ENCODE measurements at places on chromosomes 11 and 22.

DNA sequence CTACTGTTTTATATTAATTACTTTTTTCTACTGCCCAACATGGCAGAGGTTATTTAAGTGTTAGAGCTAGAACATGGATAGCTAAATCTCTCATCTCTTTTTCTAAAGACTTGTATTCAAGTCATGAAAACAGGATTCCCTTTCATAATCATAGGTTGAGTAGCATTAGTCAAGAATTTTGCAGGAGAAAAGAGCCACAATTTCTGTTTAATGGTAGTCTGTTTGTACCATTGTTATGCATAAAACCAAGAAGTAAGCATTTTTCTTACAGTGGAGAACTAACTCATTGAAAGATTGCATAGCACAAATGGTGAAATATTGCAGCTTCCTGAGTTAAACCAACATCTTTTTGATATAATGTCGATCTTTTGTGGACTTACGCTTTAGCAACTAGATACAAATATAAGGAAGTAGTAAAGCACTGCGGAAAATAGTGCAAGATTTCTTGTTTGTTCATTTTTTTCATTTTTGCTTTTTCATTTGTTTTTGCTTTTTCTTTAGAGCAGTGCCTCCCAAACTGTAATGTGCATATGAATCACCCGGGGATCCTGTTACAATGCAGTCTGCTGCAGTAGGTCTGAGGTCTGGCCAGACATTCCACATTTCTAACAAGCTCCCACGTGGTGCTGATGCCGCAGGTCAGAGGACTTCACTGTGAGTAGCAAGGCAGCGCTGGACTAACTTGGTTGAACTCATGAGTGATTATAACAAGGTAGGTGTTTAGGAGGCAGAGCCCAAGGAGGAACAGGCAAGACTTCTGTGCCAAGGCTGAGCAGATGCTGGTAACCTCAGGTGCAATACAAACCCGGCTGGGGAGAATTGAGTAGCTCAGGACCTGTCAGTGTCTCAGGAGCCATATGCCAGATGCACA lies 4.6 kb downstream of the ETS1 start:
- DNase-seq = peak; percentile 93

GRCh38 chr11:2513441-2513840 lies 68.6 kb downstream of the KCNQ1 start:
- no peak for DNase-seq

DNA sequence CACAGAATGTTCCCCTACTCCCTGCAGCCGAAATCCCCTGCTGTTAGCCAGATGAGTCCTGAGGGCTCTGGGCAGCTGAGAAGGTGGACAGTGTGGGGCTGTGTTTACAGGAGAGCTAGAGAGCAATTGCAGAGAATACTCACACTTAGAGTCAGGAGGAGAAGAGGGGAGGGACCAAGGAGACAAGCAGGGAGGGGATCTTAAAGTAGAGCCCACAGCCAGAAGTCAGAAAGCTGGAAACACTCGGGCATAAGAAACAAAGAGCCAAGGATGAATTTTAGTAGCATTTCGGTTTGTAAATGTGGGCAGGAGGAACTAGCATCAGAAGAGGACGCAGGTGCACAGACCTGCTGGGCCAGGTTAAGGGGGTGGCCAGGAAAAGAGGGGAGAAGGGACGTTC lies 1435.9 kb downstream of the BRD1 start:
- DNase-seq = no peak

- DNase-seq = no peak
These were observed 12.4 kb upstream of the ST3GAL4 start for GRCh38 chr11:126343051-126343450.

GRCh38 chr11:26805001-26805400 lies 83.1 kb upstream of the SLC5A12 start:
- no peak for DNase-seq

DNA sequence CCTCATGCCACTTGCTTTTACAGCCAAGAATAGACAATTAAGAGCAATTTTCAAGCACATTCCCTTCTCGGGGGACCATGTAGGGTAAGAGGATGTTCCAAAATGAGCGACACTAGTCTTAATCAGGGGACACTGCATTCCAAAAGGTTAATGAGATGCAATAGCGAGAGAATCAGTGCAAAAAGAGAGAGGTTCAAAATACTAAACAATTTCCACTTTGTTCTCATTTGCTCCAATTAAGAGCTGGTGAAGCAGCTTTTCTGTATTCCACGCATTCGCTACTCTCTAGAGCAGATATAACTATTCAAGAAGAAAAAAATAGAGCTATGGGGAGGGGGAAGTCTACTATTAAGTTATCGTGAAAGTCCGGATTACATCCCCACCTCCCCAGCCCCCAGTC lies 811 bp downstream of the LRRC4C start:
- DNase-seq = no peak

DNA sequence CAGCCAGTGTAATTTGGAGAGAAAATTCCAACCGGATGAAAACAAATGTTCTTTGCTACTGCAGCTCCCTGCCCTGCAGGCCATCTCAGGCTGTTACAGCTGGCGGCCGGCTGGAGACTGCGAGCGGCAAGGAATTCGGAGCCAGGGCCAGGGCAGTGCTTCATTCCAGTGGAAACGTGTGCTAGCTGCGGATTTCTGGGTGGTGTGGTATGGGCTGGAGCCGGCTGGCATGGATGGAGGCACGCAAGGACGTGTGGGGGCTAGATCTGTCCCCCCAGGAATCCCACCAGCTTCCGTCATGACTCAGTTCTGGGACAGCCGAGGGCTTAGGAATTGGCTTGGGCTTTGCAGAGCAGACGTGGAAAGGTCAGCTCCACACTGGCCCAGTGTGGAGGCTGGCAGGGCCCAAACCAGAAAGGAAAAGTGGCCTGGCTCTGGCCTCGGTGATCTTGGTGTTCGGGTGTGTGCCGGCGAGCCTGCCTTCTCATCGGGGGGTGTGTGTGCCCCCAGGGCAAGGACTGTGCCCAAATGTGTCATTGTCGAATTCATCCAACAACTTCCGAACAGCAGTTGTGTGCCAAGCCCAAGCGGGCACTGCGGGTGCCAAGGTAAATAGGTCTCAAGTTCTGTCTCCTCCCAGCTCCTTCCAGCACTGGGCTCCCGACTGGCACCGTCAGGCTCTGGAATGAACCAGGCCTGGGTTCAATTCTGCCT lies 48.1 kb upstream of the SHISAL1 start:
- DNase-seq = peak; percentile 67

- no peak for DNase-seq
These were observed 12.2 kb upstream of the RPS3 start for GRCh38 chr11:75386942-75387630.

DNA sequence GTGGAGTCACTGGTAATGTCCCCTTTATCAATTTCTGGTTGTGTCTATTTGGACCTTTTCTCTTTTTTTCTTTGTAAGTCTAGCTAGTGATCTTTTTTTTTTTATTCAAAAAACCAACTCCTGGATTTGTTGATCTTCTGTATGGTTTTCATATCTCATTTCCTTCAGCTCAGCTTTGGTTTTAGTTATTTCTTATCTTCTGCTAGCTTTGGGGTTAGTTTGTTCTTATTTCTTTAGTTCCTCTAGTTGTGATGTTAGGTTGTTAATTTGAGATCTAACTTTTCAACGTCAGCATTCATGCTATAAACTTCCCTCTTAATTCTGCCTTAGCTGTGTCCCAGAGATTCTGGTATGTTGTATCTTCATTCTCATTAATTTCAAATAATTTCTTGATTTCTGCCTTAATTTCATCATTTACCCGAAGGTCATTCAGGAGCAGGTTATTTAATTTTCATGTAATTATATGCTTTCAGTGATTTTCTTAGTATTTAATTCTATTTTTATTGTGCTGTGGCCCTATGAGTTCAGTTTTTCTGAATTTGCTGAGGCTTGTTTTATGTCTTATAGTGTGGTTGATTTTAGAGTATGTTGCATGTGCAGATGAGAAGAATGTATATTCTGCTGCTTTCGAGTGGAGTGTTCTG lies 29.0 kb downstream of the PI4KA start:
- no peak for DNase-seq

GRCh38 chr22:25497181-25497641 lies 67.3 kb upstream of the GRK3 start:
- peak; percentile 49 for DNase-seq

GRCh38 chr11:34277171-34277570 lies 80.6 kb downstream of the ABTB2 start:
- DNase-seq = no peak

GRCh38 chr11:69888483-69889181 lies 69.4 kb upstream of the FGF3 start:
- peak; percentile 65 for DNase-seq

- peak; percentile 59 for DNase-seq
These were observed 102.5 kb downstream of the TIMP3 start for GRCh38 chr22:32904044-32904443.

DNA sequence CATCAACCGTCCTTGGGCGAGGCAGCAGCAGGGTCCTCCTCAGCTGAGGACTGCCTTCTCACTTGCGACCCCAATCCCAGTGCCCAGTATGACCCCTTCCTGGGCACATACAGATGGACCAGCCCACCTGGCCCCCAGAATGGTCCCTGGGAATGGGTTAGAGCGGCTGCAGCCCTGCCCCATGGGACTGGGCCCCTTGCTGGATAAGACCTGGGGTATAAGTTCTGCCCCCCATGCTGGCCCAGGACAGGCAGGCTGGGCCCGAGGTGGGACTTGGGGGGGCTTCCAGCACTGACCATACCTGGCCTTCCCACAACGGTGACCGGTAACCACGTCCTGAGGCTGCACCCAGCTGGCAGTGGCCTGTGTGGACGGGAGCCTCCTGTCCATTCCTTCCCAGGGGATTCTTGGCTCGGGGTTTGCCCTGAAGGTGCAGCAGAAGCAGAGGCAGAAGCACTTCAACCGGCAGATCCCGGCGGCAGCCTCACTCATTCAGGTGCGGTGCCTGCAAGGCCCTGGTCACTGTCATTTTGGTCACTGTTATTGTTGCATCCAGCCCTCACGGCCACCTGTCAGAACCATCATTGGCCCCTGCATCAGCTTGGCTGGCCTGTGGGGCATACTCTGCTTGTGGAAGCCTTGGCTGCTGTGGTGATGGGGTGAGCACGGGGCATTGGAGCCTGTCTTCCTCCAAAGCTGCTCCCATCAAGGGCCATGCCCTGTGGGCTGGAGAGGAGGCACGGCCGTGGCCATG lies 114.8 kb downstream of the KCNQ1OT1 start:
- DNase-seq = no peak

DNA sequence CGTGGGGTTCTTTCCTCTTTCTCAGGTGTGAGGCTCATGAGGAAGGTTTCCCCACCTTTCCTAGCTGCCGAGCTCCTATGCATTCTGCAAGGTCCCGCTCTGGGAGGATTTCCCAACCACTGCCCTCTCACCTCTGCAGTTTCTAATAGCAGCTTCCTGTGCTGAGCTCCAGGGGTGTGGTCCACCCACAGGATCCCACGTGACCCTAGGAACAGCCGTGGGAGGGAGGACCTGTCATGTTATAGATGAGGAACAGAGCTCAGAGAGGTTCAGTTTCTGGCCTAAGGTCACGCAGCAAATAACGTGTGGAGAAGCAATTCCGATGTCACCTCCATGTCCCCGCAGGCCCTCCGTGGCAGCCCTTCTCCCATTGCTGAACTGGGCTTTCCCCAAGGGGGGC lies 38.5 kb downstream of the FLRT1 start:
- peak; percentile 25 for DNase-seq

- no peak for DNase-seq
These were observed at the start of gene DEUP1 for GRCh38 chr11:93330446-93330984. DEUP1 (plus strand) TSS chr11:93330742; CDS start chr11:93332260, 1,518 bp downstream.

DNA sequence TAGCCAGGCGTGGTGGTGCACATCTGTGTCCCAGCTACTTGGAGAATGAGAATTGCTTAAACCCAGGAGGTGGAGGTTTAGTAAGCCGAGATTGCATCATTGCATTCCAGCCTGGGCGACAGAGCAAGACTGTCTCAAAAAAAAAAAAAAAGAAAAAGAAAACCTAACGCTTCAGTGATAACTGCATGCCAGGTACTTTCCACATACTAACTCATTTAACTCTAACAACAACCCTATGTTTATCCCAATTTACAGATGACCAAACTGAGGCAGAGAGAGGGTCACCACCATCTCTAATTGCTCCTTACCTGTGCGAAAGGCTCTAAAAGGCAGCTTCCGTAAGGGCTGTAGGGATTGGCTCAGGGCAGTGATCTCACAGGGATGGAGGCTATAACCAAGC lies 11.6 kb downstream of the PISD start:
- peak; percentile 92 for DNase-seq

GRCh38 chr11:64499261-64500004 lies 91.6 kb upstream of the SLC22A12 start:
- DNase-seq = no peak

GRCh38 chr11:7534042-7534378 lies 20.2 kb downstream of the PPFIBP2 start:
- DNase-seq = no peak

DNA sequence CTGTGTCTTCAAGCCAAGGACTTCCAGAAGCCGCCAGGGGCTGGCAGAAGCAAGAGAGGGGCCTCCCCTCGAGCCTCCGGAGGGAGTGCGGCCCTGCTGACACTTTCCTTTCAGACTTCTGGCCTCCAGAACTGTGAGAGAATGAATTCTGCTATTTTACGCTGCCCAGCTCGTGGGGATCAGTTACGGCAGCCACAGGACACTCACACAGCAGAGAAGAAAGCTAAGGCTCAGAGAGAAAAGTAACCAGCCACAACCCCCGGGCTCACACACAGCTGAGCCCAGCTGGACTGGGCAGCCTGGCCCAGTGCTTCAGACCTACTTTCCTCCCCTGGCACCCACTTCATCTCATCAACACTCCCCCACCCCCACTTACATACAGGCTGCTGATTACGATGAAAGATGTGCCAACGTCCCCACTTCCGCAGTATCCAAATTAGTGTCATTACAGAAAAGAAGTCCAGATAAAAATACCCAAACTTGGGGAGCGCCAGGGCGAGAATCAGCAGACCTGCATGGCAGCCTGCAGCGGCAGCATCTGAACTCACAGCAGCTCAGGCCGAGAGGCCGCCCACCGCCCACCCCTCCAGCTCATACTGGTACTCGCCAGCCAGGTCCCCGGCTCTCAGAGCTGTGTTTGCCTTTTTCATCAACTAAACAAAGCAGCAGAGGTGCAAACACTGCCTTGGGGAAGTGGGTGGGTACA lies 15.3 kb downstream of the PHF21B start:
- no peak for DNase-seq

DNA sequence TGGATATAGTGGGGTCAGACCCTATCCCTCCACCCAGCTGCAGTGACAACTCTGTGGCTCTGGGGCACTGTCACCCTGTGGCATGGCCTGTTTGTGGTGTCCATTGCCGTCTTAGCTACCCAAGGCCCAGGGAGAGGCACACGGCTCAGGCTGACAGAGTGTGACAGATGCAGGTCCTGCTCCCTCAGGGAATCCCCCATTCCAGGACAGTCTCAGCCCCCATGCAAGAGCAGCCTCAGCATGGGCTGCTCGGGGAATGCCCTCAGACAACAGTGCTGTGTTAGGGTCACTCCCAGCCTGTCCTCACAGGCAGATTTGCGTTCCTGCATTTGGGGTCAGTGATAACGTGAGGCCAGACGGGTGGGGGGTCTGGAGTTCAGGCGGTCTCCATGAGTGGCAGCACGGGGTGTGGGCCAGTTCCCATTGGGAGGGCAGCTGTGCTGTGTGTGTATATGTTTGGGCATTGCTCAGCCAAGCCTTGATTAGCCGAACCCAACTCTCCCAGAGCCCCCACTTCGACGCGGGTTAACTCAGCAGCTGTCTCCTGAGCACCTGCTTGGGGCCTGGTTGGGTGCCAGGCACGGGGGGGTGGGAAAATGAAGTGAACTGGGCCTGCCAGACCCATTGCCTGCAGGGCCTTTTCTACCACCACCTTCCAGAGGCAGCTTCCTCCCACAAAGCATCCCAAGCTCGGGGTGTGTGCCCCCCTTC lies 5.3 kb upstream of the KCNQ1OT1 start:
- no peak for DNase-seq

Data from fibroblast of pulmonary artery (primary cell).